ENCODE measurements at places on chromosomes 1 and 21.
A peak's percentile ranks its signal among the peaks of the same experiment; 100 is the strongest.

DNA sequence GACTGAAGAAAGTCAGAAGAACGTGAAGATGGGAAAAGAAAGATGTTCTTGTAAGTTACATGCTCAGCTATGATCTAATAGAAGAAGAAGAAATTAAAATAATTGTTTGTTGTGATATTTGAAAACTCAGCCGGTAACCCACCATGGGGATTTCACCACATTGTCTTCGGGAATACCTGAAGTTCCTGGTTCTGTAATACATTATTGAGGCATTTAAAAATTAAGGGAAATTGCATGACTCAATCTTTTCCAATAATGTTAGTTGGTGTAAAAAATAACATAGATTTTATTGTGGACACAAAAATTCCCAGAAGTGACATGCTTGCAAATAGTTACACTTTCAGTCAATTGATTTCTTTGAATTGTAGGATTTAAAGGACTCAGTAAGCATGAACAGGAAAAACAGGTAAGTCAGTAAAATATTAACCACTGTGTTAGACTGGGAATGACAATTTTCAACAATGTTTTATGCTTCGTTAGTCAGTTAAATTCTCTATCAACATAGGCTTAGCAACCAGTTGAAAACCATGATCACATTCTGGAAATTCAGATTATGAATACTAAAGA lies 745.1 kb downstream of the LTN1 start:
- no peak for DNase-seq

- DNase-seq, result peak; percentile 54
Observed at GRCh38 chr1:160726498-160727315, 12.3 kb upstream of the SLAMF7 start.

GRCh38 chr1:88740784-88741183 lies 56.7 kb downstream of the PKN2 start:
- no peak for DNase-seq

DNA sequence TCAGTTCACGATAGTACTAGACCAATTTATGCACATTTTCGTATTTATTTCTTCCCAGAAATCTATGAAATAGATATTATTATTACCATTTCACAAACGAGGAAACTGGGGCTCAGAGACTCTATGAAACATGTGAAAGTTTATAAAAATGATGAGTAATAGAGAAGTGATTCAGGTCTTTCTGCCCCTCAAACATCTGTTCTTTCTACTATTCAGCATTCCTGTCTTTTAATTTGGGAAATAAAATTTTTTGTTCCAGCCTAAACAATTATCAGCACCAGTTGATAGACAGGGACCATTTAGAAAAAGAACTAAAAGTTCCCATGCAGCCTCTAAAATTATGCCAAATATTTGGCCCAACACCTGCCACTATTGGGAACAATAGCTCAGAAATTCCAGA lies 585.1 kb downstream of the PTPRC start:
- no peak for DNase-seq
